Hindlimb muscle (tissue), 1 donor: ENCODE measurements at places on chromosomes 3 and 15.

- DNase-seq: no peak
These were observed 6.8 kb downstream of the RBM5 start for GRCh38 chr3:50095352-50095998.

- no peak for DNase-seq
These were observed 92.6 kb upstream of the MYRIP start for GRCh38 chr3:39716849-39717248.

DNA sequence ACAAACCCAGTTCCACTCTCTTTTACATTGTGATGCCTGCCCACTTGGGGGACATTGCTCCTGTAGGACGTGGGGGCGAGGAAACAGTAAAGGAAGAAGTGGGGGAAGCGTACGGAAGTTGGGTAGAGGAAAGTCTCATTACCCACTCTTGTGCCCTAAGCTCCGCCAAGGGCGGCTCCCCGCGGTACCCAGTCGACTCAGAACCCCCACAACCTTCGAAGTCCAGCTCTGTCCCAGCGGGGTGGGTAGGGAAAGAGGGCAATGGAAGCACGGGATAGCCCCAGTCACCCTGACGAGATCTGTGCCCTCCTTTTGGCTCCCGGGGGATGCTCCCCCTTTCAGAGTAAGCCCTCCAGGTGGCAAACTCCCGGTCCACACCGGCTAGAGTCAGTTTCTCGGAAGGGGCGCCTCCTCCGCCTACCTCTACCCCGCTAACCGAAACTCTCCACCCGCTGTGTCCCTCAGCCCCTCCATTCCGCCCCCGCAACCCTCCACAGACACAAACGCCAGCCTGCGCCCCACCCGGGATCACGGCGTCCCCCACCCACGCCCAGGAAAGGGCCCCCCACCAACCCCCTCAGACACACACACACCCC, 527 bp downstream of the CSNK1G1 start:
- peak; percentile 24 for DNase-seq

GRCh38 chr15:74901612-74902063, 5.0 kb downstream of the FAM219B start:
- DNase-seq: peak; percentile 57

DNA sequence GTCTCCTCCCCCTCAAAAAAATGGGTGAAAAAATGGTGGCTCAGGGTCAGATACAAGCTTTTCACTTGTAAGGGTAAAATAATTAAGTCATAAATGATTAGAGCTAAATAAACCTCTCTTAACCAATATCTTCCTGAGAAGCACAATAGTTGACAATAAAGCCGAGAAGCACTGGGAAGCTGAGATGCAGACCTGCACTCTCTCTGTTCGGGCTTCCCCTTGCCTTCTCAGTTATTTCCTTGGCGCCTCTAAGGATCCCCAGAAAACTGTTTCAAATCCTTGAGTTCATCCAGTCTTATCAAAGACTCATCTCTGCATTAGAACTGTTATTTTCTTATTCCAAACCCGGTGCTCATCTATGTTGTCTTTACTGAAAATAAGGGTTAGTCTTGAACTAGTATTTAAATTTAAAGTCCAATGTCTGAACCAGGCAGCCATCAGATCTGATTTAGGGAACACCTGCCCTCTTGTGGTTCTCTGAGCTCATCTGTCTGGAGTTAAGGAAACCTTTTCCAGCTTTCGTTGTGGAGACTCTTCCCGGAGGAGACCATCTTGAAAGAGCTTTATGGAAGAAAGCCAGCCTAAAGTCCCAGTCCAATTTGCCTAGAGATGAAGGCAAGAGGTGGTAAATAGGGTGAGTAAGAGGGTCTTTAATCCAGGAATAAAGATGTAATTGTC, 256.4 kb upstream of the MCTP2 start:
- DNase-seq: no peak

- DNase-seq: no peak
These were observed 18.0 kb downstream of the SPPL2A start for GRCh38 chr15:50747523-50747922.

- DNase-seq: no peak
These were observed 82.1 kb downstream of the IL5RA start for GRCh38 chr3:3027976-3028567.

DNA sequence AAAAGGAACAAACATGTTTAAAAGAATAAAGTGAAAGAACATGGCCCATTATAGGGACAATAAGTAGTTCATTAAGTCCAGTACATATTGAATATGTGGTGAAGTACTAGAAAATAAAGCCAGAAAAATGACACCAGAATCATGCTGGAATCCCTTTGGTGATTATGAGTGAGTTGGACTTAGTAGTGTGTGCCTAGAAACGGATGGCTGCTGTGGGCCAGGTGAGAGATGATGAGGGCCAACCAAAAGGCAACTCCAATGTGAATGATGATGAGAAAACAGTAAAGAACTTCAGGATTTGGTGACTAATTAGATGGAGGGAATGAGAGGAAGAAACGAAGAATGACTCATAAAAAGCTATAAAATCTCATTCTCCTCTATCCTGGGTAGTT, 3.3 kb downstream of the CRYGS start:
- no peak for DNase-seq

GRCh38 chr3:40120806-40121205, 188.7 kb upstream of the EIF1B start:
- no peak for DNase-seq

DNA sequence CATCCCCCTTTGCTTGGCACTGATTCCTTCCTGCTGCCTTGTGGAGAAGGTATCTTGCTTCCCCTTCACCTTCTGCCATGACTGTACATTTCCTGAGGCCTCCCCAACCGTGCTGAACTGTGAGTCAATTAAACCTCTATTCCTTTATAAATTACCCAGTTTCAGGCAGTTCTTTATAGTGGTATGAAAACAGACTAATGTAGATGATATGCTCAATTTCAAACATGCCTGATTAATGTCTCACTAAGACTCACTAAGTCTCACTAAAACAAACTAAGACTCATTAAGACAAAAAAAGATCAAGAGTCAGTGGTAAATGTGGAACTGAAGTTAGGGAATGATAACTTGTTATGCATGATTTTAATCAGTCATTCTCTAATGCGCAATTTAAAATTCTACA, 606.6 kb downstream of the RBMS3 start:
- no peak for DNase-seq

- no peak for DNase-seq
These were observed 168.4 kb upstream of the SLC2A2 start for GRCh38 chr3:171194965-171195364.
